Activated CD4-positive, alpha-beta T cell treated with anti-CD3 and anti-CD28 coated beads, Interleukin-2, amount 50 U/mL, for 4 hours (primary cell): ENCODE measurements at places on chromosomes 3 and 15.

GRCh38 chr15:66862940-66863335, 160.9 kb downstream of the SMAD6 start:
- DNase-seq: peak; percentile 64

DNA sequence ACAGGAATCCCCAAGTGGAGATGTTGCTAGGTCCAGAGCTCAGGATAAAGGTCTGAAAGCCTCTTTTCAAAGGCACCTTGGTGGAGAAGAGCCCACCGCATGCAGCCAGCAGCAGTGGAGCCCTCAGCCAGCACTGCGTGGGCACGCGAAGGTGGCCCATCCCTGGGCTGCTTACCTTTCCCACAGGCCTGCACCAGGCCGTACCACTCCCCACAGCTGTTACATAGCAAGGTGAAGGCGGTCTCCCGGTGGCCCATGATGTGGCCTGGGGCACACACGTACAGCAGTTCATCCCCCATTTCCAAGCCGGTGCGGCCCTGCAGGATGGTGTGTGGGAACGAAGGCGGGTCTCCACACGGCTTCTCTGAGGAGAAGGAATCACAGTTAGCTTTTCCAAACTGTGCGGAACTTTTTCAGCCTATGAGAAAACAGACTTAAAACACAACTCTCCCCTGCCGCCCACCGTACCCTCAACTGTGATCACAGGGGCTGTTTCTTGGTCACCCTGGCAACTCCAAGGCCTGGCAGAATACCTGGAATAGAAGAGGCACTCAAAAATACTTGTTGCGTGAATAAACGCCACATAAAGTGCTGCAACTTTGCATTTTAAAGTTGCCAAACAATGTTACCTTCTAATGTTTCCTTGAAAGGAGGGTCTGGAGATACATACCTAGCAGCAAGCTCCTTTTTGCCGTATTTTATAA, 43.7 kb downstream of the SUSD5 start:
- no peak for DNase-seq

GRCh38 chr15:79962178-79962577, 8.8 kb downstream of the BCL2A1 start:
- DNase-seq: no peak

DNA sequence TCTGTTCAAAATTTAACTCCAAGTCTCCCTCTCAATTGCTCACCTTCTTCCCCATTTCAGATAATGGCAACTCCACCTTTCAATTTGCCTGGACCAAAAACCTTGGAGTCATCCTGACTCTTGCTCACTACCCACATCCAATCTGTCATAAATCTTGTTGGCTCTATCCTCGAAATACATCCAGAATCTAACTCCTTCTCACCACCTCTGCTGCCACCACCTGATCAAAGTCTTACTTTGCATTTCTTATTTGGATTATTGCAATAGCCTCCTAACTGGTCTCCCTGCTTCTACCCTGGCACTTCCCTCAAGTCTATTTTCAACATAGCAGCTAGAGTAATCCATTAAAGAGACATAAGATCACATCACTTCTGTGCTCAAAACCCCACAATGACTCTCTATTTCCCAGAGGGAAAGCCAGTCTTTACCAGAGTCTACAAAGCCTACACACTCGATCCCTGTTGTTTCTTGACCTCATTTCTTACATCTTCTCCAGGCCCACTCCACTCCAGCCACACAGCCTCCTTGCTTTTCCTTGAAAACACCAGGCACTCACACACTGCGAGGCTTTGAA, 86.6 kb downstream of the GPR156 start:
- no peak for DNase-seq

DNA sequence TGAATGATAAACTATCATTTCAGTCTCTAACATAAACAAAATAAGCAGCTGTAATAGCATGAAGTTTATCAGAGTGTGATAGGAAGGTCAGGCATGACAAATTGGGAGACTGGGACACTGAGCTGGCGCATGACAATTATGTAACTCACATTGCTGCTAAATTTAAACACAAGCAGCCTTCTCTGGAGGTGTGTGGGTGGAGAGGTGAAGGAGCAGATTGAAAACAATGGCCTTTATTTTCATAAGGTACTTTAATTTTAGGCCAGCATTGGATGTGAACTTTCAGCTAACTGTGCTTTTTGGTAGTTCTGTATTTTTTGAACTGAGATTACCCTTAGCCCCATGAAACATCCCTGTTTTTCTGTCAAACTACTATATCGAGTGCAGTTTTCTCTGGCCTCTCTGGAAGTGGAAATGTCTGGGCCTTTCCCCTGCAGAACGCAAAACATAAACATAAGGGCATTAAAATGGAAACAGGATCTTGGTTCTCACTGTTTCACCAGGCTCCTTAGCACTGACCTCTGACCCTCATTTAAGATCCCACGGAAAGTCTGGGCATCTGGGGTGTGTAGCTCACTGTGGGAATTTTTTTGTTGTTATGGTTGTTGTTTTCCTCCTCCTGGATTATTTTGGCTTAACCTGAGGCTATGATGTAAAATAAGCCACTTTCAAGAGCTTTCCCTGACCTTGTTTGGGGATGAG, 160.1 kb upstream of the DPH6 start:
- no peak for DNase-seq

- DNase-seq: no peak
Measured at GRCh38 chr3:149547954-149548668, 73.6 kb downstream of the TM4SF4 start.

DNA sequence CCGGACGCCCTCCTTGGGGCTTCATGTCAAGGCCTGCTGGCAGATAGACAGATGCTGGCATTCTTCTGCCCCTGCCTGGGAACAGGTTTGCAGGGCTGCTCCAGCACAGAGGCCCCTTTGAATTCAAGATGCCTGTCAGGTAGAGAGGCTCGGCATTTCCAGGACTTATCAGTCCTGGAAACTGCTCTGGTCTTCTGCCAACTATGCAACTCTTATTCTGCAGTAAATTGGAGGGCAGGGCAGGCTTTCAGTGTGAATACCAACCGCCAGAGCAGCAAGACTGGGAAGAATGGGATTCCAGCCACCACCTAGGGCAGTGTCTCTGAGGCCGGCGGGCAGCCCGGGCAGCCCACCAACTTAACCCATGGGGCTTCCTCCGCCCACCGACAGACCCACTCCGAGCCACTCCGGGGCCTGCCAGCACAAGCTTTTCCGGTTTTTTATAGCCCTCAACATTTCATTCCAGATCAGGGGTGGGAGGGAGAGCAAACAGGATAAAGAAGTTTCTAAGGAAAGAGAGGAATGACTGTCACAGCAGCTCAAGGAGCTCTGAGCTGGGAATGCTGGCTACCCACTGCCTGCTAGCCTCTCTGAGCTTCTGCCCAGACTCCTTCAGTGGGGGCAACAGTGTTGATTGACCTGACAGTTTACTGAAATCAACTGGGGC, 140.9 kb downstream of the NTRK3 start:
- DNase-seq: no peak

- no peak for DNase-seq
Measured at GRCh38 chr3:115074502-115074901, 72.6 kb downstream of the ZBTB20 start.

- DNase-seq: no peak
Measured at GRCh38 chr15:87045746-87046145, 966.1 kb downstream of the AGBL1 start.

DNA sequence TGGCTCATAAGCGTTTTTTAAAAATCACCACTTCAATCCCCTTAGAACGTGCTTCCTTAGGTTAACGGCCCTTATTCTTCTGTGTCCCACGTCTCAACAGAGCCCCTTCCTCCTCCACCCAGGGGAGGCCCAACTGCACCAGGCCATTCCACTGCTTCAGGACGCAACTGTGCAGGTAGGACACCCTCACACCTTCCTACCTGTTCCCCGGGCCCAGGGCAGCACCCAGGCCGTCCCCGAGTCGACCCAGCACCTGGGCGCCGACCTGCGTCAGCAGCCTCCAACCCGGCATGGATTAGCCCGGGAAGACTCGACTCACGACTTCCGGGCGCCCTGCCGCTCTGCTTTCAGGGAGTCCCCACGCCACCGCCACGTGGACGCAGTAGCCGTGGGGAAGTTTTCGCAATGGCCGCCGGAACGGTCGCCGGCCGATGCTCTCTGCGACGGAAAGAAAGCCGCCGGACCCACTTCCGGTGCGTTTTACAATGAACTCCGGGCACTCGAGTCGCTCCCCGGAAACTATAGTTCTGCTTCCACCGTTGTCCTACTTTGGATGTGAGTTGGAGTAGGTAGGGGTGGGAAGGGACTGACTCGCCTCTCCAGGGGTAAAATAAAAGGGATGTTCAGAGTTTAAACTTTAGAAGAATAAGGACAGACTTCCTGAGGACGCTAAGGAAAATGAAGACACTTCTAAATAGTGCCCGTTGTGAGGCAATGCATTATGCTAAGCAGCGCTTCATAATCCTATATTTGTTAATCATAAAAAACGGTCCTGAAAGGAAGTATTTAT, at the start of gene MRPL3:
Gene MRPL3 (minus strand): TSS at position 442 of the 790 bp plus-strand sequence. CDS start 150 bp downstream, at position 292.
- peak; percentile 81 for DNase-seq

DNA sequence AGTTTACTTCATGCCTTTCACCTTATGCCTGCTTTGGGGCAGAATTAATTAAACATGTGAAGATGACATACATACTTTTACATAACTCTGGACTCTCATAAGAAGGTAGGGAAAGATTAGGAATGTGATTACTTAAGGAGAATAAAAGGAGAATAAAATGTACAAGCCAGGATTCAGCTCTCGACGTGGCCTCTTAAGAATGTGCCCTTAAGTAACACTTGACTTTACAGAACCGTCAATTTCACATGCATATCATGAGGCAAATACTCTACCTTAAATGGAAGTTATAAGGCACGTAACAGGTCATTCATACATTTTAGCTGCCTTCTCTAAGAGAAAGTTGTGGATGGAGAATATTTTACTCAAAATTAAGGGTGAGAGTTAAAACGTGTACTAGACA, 263.7 kb upstream of the LMCD1 start:
- DNase-seq: no peak

DNA sequence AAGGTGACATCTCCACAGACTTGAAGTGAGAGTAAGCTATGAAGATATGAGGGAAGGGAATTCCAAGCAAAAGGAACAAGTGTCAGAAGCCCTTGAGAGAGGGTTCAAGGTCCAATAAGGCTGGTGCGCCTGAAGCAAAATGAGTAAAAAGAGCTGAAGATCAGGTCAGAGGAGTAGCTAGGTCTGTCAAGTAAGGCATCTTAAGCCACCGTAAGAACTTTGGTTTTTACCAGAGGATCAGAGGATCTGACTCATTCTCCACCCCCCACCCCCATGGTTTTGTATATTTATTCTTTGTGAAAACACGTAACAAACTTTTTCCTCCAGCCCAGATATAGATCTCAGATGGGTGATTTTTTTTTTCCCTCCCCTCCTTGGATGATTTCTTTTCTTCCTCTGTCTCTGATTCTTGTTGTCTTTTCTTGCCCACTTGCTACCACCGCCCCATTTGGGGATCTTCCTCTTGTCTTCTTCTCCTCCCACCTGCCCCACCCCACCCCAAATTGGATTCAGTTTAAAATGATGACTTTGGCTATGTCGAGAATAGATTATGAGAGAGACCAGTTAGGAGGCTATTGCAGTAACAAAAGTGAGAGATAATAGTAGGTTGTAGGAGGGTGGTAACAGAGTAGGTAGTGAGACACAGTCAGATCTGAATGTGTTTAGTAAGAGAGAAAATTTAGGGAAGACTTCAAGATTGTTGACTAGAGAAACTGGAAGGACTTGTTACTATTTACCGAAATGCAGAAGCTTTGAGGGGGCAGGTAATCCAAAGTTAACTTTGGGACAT, 6.1 kb downstream of the TRMT10C start:
- DNase-seq: peak; percentile 48

DNA sequence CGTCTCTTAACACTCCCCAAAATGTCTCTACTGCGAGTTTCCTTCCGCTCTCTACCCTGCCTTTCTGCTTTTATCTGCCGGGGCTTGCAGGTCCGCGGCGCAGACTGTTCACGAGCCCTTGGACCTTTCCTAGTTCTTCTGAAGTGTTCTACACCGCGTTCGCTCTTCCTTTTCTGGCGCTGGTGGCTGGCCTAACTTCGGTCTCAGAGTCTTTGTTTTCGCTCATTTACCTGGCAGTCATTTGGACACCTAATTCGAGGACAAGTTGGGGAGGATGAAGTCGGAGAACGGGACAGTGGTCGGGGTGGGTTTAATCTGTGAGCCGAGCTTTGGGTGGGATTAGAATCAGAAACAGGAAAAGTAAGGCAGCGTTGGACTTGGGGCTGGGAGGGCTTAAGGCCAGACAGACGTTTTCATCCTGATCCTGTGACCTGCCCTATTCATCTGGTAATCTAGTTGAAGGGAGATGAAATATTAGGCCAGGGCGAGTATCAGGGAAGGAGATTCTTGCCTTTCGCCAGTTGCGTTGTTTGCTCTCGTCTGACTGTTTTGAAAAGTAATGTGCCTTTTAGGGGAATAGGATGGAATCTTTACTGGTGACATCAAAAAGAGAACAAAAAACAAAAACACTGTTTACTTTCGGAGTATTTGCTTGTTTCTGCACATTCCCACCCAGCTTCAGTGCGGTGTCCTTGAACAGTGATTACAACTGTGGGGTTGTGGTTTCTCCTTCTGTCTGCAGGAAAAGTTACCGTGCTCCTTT, 1.8 kb downstream of the DIPK2A start:
- peak; percentile 62 for DNase-seq

DNA sequence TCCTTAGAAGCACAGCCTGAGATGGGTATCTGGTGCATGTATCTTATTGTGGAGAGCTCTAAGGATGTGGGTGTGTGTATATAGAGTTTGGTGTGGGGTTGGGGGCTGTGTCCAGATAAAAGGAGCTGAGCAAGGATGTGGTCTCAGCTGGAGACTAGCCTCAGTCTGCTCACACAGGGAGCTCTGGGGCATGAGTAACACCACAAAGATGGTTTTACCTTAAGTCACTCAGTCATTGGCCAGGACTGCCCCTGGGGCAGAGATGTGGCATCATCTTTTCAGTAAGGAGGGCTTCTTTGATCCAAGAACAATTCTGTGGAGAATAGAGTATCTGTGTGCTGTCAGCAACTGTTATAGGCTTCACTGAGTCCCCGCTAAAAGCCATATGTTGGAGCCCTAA, 163.4 kb upstream of the NUDT16 start:
- DNase-seq: no peak

- no peak for DNase-seq
Measured at GRCh38 chr15:88512601-88513000, 33.9 kb downstream of the DET1 start.

- DNase-seq: no peak
Measured at GRCh38 chr3:60282866-60283265, 968.4 kb downstream of the FHIT start.

DNA sequence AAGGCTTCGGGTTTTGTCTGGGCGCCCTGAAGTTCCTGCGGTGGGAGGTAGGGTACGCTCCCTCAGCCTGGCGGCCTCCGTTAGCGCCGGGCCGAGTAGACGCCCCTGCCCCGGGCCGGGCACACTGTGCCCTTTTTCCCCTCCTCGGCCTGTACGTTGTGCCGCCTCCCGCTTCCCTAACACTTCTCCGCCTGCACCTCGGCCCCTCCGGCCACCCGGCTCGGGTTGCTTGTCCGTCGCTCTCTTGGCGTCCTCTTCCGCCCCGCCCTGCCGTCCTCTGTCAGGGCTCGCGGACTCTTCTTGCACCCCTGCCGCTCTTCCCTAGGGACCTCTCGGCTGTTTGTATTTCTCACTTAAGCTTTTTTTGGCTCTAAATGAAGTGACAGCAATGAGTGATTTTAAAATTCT, 384 bp downstream of the KNL1 start:
- no peak for DNase-seq

- DNase-seq: no peak
Measured at GRCh38 chr3:30646181-30646876, 39.9 kb downstream of the TGFBR2 start.

- DNase-seq: no peak
Measured at GRCh38 chr15:101427606-101428487, 61.7 kb downstream of the PCSK6 start.
